ENCODE measurements at places on chromosomes 5 and 9. TPM values are rescaled to one million over a fixed set of nuclear protein-coding genes. Genes with fewer than 3 reads are reported as not detected.

ZNF354C gene
- 7.4 TPM for total RNA-seq

PCDHA7 gene
- not detected for total RNA-seq

MAP1B gene
- total RNA-seq: 0.25 TPM

IL13 gene
- total RNA-seq: 4.8 TPM

BHMT2 gene
- not detected for total RNA-seq

DMRT3 gene
- total RNA-seq: not detected

ARHGEF39 gene
- total RNA-seq: 16.0 TPM

FUT7 gene
- total RNA-seq: 0.09 TPM

LCN12 gene
- 1.3 TPM for total RNA-seq

ERAP2 gene
- 44.5 TPM for total RNA-seq

GABRA6 gene
- not detected for total RNA-seq

MYMK gene
- total RNA-seq: not detected

ADAMTS16 gene
- total RNA-seq: not detected

DAPK1 gene
- 2.1 TPM for total RNA-seq

ANKRD20A1 gene
- total RNA-seq: 1.2 TPM

ANKRD18A gene
- total RNA-seq: 2.3 TPM

SPATA31A3 gene
- not detected for total RNA-seq

COL23A1 gene
- 0.11 TPM for total RNA-seq

FST gene
- 0.43 TPM for total RNA-seq

OGN gene
- total RNA-seq: not detected

ASS1 gene
- total RNA-seq: 9.8 TPM

PLPPR1 gene
- total RNA-seq: not detected

ACOT12 gene
- total RNA-seq: not detected

PCDHB4 gene
- not detected for total RNA-seq

PCDHA4 gene
- total RNA-seq: not detected

PCDHA8 gene
- not detected for total RNA-seq

APBA1 gene
- total RNA-seq: not detected

FBP2 gene
- not detected for total RNA-seq

GNPDA1 gene
- total RNA-seq: 88.3 TPM

CCDC187 gene
- total RNA-seq: not detected

GRM6 gene
- total RNA-seq: not detected

PCDHB3 gene
- total RNA-seq: not detected

FAM221B gene
- total RNA-seq: not detected

MYOT gene
- not detected for total RNA-seq

MGAT4B gene
- 62.8 TPM for total RNA-seq

AJM1 gene
- 6.4 TPM for total RNA-seq

ZFP37 gene
- 1.4 TPM for total RNA-seq

OMD gene
- not detected for total RNA-seq

PLCXD3 gene
- not detected for total RNA-seq

GAS1 gene
- 0.11 TPM for total RNA-seq

GTF2H2 gene
- 35.9 TPM for total RNA-seq

SLC6A18 gene
- not detected for total RNA-seq

OR1Q1 gene
- not detected for total RNA-seq

SLC34A1 gene
- total RNA-seq: 0.29 TPM

SHISAL2B gene
- not detected for total RNA-seq

ANKRD33B gene
- 13.8 TPM for total RNA-seq

CER1 gene
- total RNA-seq: not detected

BAAT gene
- total RNA-seq: not detected

CHD1 gene
- 52.0 TPM for total RNA-seq

CCNI2 gene
- 8.7 TPM for total RNA-seq

All from activated CD8-positive, alpha-beta T cell treated with anti-CD3 and anti-CD28 coated beads for 36 hours (primary cell).